CD4-positive, alpha-beta T cell treated with Interleukin-4 for 1 hour (primary cell): ENCODE measurements at places on chromosomes 4 and X.

DNA sequence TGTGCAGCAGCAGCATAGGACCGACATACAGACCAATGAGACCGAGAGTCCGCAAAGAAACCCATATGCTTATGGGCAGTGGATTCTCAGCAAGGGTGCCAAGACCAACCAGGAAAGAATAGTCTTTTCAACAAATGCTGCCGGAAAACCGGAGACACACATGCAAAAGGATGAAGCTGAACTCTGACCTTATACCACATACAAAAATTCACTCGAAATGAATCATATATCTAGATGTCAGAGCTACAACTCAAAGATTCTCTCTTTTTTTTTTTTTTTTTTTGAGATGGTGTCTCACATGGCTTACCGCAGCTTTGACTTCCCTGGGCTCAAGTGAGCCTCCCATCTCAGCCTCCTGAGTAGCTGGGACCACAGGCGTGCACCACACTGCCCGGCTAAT lies 16.0 kb upstream of the MXD4 start:
- DNase-seq = no peak

GRCh38 chrX:100615005-100615404 lies 21.6 kb downstream of the TSPAN6 start:
- peak; percentile 9 for DNase-seq

DNA sequence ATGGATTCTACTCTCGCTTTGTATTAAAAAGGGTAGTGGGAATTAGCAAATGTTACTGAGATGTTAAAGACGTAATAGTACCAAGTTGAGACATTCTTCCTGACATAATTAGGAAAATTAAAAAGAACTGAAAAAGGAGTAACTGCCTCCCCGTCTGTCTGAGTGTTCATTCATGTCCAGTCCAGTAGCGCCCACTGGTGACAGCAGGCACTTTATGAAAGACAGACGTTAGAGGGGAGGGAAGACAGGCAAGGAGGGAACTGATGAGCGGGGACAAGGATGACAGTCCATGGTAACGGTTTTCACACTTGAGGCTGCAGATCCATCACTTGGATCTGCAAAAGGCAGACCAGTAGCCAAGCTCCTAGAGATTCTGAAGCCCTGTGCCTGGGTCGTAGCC lies 326.7 kb downstream of the STK32B start:
- no peak for DNase-seq

DNA sequence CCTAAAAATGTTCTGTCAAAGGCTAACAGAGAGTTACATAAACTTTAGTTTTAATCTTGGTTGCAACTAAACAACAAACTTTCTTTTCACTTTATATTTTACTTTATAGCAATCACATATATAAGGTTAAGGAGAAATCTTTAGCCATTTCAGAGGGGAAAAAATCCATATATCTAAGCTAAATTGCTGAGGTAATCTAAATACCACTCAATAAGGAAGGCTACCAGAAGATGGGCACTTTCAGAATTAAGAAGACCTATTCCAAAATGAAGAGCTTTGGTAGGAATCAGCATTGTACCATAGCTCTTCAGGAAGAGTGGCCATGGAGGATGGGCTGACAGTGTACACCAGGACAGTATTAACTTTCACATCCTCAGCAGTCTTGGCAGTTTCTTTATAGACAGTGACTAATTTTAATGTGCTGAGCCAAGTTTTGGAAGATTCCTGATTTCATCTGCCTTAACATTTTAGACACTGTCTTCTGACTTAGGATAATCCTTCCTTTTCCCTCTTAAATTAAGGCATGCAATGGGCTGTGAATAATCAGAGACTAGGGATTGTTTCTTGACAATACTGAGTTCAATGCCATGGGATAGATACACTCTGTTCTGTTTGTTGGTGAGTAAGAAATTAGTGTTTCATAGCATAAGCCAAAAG lies 7.1 kb downstream of the FAT4 start:
- DNase-seq = no peak

GRCh38 chr4:145887241-145887991 lies 51.2 kb downstream of the ZNF827 start:
- DNase-seq = no peak

DNA sequence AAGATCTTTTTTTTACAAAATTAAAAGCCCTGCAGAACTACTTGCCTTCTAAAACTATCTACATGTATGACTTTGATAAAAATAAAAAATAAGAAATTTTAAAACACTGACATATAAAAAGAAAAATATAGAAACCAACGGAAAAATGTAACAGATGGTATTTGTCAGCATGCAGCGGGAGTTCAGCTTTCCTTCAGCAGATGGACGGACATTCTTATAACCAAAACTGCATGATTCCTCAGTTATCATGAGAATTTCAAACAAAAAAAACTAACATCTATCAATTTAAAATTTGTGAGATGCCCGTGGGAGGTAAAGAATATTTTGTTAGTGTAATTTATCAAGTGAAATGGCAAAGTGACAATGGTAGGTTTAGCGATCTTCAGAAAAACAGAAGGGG lies 23.2 kb downstream of the RWDD4 start:
- DNase-seq = no peak

- DNase-seq = no peak
Observed at GRCh38 chr4:24013668-24014422, 124.0 kb upstream of the PPARGC1A start.

DNA sequence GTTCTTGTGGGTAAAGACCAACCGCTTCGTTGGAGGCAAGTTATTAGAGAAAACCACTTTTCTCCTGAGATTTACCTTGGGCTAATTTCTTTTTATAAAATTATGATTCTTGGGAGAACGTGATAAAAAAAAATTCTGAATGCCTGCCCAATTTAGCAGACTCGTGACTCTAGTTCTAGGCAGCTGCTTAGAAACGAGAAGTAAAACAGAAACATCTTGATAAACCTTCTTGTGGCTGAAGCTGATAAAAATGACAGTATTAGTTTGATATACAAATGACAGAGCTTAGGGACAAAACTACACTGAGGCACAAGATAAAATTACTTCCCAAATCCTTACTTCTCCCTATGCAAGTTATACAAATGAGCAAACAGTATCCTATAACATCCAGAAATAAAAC lies 458.9 kb upstream of the TEX13C start:
- DNase-seq = no peak

DNA sequence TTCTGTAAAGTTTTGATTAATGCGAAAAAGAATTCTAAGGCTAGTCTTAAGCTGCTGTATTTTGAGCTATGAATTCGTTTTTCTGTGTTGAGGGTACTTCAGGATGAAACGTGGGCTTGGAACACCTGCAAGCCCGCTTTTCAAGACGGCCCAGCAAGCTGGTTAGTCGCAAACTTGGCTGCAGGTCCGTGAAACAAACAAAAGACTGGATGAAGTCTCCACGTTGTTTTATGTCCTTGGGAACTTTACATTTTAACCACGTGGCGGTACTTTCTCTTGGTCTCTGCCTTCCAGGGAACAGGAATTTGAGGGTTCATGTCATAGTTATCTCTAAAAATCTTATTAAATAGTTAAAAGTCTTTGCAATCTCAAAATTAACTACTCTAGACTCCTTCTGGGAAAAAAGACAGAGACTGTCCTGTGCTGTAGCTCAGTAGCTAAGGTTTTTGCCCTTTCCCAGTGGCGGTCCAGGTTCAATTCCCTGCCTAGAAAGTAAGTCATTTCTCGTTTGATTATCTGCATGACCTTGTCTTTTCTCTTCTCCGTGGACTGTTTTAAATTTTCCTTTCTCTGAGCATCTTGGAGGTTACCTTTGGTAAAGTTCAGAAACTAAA lies 21.0 kb downstream of the TENM3 start:
- DNase-seq = no peak

DNA sequence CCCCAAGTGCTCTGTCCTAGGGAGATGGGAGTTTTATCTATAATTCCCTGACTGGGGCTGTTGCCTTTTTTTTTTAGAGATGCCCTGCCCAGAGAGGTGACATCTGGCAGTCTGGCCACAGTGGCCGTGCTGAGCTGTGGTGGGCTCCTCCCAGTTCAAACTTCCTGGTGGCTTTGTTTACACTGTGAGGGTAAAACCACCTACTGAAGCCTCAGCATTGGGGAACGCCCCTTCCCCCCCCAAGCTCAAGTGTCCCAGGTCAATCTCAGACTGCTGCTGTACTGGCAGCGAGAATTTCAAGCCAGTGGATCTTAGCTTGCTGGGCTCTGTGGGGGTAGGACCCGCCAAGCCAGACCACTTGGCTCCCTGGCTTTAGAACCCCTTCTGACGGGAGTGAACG lies 38.3 kb upstream of the CBLL2 start:
- no peak for DNase-seq

DNA sequence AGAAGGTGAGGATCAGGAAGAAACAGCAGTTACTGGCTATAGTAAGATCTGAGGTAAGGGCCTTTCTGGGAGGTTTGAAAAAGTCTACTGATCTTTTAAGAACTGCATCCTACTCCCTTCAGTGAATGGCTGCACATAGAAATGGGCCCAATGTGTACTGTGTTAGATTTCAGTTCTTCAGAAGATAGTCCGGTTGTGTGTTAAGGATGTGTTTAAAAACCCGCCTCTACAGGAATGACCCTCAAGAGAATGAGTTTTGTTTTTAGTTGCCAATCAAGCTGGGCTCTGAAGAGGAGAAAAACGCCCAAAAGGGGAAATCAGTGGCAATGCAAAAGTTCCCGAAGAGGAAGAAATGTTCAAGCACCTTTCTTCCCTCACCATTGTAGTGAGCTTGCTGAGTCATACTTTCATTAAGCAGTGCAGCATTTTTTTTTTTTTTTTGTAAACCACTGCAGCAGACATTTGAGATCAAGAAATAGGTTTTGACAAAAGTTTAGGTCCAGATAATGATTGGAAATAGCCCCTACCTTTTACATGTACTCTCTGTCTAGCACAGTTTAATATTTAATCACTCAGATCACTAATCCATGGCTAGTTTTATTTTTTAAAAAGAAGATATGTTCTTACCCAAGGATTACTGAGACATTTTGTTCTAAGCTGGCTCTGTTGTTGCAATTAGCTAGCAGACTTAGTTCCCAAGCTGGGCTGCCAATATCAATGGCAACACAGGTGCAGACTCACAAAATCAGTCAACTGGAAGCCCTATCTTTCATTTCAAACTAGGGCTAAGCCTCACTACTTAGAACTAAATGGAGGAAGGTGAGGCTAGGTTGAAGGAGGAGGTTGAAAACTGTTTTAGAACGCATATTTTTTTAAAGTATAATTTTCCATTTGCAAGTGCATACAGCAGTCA lies 7.0 kb upstream of the TRPC5OS start:
- DNase-seq = no peak

DNA sequence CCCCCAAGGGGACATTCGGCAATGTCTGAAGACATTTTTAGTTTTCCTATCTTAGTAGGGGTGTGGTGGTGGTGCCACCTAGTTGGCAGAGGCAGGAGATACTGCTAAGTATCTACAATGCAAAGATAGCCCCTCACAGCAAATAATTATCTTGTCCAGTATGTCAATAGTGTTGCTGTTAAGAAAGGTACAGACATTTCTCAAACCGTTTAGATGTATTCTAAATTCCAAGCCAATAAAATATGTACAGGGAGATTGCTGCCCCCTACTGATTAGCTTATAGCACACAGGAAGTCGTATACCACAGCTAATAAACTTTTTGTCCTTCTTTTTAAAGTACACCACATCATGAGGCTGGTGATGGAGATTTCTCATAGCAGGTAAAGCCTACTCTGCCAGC lies 260.5 kb downstream of the TMA16 start:
- DNase-seq = peak; percentile 49

DNA sequence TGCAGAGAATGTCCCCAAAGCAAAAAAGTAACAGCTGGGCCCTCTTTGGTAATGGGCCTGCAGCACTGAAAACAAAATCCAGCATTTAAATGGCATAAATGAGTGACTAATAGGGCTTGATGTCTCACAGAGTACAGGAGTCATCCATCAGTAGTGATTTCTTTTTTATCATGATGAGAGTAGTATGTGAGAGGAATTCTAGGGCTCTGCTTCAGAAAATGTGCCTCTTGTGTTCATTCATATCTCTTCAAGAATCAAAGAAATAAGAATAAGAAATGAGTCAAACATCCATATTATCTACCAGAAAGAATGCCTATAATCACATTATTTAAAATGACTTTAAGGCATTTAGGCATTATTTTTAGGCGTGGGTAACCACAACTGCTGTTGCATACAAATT lies 792.9 kb upstream of the HTR2C start:
- DNase-seq = no peak

GRCh38 chr4:175176710-175177109 lies 258.6 kb downstream of the ADAM29 start:
- DNase-seq = no peak

GRCh38 chr4:7412554-7412912 lies 22.2 kb downstream of the PSAPL1 start:
- DNase-seq = peak; percentile 5

- peak; percentile 54 for DNase-seq
Observed at GRCh38 chr4:106315476-106315967, 487 bp downstream of the TBCK start.

- no peak for DNase-seq
Observed at GRCh38 chrX:40245488-40246071, 147.8 kb upstream of the BCOR start.

- peak; percentile 13 for DNase-seq
Observed at GRCh38 chr4:109990261-109991257, 77.9 kb downstream of the EGF start.

DNA sequence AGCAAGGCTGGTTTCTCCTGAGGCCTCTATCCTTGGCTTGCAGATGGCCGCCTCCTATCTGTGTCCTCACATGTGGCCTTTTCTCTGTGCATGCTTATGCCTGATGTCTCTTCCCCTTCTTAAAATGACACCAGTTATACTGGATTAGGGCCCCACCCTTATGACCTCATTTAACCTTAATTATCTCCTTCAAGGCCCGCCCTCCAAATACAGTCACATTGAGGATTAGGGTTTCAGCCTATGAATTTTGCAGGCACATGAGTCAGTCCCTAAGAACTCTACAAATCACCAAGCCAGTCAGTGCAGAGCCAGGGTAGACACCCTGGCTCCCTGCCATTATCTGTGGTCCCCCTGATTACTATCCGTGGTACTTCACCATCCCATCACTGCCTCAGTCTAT lies 51.6 kb downstream of the MAML3 start:
- no peak for DNase-seq

GRCh38 chr4:88982757-88983156 lies 74.2 kb downstream of the FAM13A start:
- DNase-seq = no peak

GRCh38 chr4:52507774-52508173 lies 151.3 kb downstream of the USP46 start:
- no peak for DNase-seq

GRCh38 chr4:88696630-88697029 lies 999 bp downstream of the NAP1L5 start:
- DNase-seq = no peak

DNA sequence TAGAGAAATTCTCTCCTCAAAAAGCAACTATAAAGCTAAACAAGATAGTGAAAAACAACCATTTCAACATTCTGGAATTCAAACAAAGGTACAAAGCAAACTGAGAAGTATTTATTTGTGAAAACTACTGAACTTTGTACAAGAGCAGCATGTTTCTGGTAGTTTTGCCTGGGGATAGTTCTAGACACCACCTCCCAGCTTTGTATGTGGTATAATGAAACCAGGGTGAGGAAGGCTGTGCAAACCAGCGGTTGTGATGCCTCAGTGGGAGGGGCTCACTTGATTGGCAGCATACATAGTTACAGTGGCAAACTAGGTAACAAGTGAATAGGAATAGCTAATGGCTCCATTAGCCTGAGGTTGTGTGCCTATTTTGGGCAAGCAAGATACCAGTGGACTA lies 18.6 kb upstream of the FRMD7 start:
- DNase-seq = no peak

GRCh38 chr4:152160225-152160800 lies 375.6 kb downstream of the FBXW7 start:
- DNase-seq = no peak
